Lung microvascular endothelial cell (primary cell): ENCODE measurements at places on chromosomes 11 and 22. TPM values are rescaled to one million over a fixed set of nuclear protein-coding genes. Genes with fewer than 3 reads are reported as not detected.

SLC35E4 gene
- total RNA-seq, result 17.2 and 22.8 TPM in 2 replicates

APLNR gene
- total RNA-seq, result under 0.01 TPM in 2 replicates

APLP2 gene
- total RNA-seq, result 763 and 1,111 TPM in 2 replicates

SSH3 gene
- total RNA-seq, result 7.2 and 7.3 TPM in 2 replicates

PES1 gene
- total RNA-seq, result 56.2 and 61.1 TPM in 2 replicates

MS4A7 gene
- total RNA-seq, result not detected in 2 replicates

TCN2 gene
- 9.5 and 29.9 TPM in 2 replicates for total RNA-seq

TP53I11 gene
- 12.4 and 12.9 TPM in 2 replicates for total RNA-seq

OR52A5 gene
- not detected in 2 replicates for total RNA-seq

NAV2 gene
- total RNA-seq, result 1.8 and 4.4 TPM in 2 replicates

DNAJB13 gene
- total RNA-seq, result not detected in 2 replicates

DNA sequence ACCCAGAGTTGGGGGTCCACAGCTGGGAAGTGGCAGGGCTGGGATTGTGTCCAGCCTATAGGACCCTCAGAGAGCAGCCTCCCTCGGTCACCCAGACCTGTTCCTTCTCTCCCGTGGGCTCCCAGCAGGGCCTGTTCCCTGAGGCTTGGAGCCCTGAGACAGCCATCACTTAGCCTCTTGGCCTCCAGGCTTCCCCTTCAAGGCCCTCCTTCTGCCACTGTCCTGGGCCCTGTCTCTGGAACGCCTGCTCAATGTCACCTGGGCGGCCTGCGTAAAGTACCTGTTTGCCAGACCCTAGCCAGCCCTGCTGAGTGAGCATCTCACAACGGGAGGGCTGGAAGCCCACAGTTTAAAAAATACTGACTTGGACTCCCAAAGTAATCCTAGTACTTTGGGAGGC, 6.5 kb downstream of the MGAT3 start:
- no peak for DNase-seq

DNA sequence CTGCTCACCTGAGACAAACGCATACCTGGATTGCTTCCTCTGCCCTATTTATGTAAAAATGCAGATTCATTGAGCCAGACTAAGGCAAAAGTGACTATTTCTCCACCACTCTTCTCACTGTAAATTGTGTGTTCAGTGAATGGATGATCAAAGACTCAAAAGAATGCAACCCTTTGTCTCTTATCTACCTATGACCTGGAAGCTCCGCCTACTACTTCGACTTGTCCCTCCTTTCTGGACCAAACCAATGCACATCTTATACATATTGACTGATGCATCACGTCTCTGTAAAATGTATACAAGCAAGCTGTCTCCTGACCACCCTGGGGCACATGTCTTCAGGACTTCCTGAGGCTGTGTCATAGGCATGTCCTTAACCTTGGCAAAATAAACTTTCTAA, 418.0 kb upstream of the SYN3 start:
- DNase-seq, result no peak

DNA sequence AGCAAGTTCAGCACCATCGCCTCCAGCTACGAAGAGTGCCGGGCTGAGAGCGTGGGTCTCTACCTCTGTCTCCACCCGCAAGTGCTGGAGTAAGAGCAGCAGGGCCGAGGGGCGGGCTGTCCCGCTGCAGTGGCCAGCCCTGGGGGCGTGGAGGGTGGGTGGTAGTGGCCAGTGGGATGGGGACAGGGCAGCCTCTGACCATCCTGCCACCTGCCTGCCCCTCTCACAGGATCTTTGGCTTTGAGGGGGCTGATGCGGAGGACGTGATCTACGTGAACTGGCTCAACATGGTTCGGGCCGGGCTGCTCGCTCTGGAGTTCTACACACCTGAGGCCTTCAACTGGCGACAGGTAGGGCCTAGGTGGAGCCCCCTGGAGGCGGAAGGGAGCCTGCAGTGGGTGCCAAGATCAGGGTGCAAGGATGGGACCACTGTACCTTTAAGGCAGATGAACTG, 15.0 kb upstream of the BBS1 start:
- DNase-seq, result no peak

DNA sequence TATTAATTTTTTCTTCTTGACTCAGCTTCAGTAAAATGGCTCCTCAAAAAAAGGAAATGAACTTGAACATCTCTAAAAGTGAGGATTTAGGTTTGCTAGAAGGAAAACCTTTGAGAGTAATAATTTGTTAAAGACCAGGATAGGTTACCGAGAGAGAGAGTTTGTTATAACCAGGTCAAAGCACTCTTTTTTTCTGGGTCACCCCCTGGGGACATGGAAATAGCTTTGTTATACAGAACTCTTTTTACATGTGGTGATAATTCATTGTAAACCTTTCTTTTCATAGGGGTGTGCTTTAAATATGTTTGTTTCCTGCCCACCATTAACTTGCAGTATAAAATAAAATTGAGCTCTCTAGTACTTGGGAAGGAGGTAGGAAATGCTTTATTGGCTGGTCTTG, 47.7 kb downstream of the DNAJC24 start:
- DNase-seq, result no peak

DNA sequence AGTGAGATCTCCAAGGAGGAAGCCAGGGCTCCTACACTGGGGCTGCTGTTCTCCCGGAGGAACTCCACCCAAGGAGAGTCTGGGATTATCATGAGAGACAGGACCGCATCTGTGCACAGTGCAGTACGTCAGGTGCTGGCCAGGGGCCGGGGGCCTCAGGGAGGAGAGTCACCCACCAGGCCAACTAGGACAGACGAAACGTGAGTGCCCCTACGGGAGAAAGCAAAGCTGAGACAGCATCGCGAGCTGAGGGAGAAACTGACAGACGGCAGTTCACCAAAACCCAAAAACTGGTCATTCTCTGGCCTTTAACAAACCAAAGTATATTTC, 273.4 kb downstream of the BRD1 start:
- no peak for DNase-seq

DNA sequence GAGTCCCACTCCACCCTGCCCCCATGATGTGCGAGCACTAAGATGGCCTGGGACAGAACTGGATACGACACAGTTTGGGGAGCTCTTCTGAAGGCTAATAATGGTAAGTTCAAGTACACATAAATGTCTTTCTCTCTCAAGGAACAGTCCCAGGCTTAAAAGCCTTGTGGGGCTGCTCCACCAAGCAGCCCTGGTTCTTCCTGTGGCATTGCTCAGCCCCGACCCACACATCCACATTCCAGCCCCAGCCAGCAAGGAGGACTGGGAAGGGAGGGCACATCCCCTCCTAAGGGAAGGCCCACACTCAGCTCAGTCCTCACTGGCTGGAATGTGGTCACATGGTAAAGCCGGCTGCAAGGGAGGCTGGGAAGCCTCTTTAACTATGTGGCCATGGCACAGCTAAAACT, 13.3 kb upstream of the MB start:
- DNase-seq, result peak; percentile 36

- no peak for DNase-seq
These were observed 84.1 kb downstream of the SLC1A2 start for GRCh38 chr11:35335226-35335625.

GRCh38 chr22:45648301-45649117, 23.1 kb upstream of the ATXN10 start:
- DNase-seq, result no peak

- DNase-seq, result no peak
These were observed 359.8 kb downstream of the LRRC4C start for GRCh38 chr11:41099654-41100053.

DNA sequence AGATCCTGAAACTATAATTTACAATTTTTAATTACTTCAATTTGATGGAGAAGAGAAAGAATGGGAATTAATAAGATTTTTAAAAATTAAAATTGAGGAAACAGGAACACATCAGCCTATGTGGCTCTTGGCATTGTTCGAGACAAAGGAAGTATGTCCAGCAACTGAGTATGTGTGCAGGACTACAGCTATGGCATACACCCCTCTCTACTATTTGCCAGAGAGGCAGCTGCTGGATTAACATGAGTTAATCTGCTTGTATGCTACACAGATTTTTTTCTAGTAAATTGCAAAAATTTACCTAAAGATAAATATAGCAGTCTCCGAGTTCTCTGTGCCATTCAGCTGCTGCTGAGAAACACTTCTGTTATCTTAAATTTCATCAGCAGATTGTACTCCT, 70.6 kb downstream of the PHF21A start:
- no peak for DNase-seq

GRCh38 chr11:10514202-10514601, 26.8 kb downstream of the RNF141 start:
- peak; percentile 30 for DNase-seq

GRCh38 chr11:99418927-99419720, 398.4 kb downstream of the CNTN5 start:
- DNase-seq, result no peak

DNA sequence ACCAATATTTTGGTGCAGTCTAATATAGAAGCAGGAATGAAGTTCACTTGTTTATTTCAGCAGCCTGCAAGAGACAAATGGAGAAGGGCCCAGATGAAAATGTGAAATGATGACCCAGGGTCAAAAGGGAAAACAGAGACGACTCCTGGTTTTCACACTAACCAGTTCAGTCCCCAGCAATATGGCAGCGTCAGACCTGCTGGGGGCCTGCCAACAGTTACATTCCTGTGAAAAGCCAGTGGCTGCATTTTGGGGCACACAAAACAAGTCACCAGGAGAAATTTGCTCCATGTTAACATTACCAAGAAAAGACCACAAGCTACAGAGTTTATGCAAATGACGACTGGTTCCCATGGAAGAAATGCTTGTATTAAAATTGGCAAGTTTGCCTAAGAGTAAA, 80.2 kb downstream of the CCDC34 start:
- DNase-seq, result peak; percentile 79

GRCh38 chr11:76695133-76695532, 24.6 kb upstream of the LRRC32 start:
- DNase-seq, result no peak

- no peak for DNase-seq
These were observed 11.4 kb downstream of the AASDHPPT start for GRCh38 chr11:106088896-106089295.

- DNase-seq, result no peak
These were observed 8.8 kb downstream of the TRAF6 start for GRCh38 chr11:36501236-36501635.

- no peak for DNase-seq
These were observed 41.7 kb downstream of the NARS2 start for GRCh38 chr11:78532991-78533390.

DNA sequence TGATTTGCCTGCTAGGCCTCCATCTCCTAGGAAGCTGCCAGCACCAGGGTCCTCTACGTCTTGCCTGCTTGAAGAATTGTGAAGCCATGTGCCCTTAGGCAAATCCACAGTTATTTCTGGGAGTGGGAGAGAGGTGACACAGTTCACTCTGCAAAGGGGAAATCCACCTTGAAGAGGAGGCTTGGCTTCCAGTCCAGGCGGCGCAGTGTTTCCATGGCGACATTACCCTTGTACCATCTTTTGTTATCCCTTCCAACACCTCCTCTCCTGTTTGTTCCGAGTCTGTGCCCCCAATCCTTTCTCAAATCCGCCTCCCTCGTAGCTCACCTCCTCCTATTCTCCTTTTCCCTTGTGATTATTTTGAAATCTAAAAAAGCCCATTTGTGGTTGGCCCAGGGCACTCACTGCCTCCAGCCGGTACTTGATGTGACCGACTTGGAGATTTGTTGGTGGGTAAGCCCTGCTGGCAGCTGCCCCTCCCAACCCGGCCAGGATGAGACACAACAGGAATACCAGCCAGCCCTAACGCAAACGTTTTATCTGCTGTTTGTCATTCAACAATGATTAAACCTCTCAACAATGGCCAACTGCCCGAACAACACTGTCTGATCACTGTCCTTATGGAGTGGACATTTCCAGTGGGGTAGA, 18.4 kb downstream of the SYT13 start:
- DNase-seq, result no peak

GRCh38 chr11:78132475-78132874, 7.0 kb downstream of the ALG8 start:
- no peak for DNase-seq

DNA sequence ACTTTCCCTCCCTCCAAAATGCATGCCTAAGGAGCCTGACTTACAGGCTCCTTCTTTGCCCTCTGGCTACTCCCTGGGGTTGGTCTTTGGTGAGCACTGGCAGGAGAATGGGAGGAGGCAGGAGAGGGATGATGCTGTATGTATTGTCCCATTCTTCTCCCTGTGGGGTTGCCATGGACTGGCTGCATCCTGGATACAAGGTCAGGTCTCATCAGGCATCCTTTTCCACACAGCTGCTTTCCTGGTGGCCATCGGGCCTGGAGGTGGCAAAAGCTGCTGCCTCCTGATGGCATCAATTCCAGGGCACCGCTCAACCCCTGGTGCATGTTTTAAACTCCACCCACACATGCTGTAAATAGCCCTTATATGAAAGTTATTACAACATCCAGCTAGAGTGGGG, 257.2 kb downstream of the ETS1 start:
- DNase-seq, result peak; percentile 68

DNA sequence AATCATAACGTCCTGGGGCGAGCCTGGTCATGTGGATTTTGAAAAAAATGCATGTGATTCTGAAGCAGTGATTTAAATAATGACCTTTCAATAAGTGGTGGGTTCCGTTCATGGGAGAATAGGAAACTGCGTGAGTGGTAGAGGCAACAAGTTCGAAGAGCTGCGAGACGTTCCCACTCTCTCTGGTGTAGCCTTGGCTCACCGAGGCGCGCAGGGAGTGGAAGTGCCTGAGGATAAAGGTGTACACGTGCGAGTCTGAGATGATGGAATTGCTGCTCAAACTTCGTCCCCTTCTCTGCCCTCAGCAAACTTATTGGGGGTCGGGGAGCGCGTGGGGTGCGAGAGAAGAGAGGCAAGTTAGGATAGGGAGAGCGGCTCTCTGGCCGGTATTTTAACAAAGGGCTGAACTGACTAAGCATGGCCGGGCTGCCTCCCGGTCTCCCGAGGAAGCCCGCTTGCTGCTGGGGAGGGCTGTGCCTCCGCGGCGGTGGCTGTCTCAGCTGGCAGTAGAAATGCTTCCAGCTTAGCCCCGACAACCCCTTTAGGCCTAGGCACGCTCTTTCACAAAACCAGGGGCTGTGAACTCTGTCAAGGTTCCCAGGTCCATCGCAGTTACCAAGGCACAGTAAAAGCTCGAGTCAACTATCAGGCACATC, 875 bp upstream of the STT3A start:
- peak; percentile 62 for DNase-seq
